ENCODE measurements at places on chromosomes 12 and 14. TPM values are rescaled to one million over a fixed set of nuclear protein-coding genes. Genes with fewer than 3 reads are reported as not detected.

DNA sequence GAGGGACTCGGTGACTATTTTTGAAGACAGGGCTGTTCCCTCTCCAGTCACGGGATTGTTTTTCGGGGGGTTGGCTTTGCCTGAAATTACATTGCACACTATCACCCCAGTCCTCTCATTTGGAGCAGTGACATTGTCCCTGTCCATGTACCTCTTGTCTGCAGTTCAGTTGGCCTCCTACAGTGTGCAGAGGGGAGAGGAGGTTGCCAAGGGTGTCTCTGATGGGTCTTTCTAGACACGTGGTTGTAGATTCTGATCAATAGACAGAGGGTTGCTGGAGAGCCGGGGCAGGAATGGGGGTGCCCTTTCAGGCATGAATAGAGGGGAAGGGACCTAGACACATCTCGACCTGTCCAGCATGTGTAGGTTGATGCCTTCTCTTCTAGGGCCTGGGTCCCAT lies 1.2 kb downstream of the TMEM120B start:
- DNase-seq, result no peak

DNA sequence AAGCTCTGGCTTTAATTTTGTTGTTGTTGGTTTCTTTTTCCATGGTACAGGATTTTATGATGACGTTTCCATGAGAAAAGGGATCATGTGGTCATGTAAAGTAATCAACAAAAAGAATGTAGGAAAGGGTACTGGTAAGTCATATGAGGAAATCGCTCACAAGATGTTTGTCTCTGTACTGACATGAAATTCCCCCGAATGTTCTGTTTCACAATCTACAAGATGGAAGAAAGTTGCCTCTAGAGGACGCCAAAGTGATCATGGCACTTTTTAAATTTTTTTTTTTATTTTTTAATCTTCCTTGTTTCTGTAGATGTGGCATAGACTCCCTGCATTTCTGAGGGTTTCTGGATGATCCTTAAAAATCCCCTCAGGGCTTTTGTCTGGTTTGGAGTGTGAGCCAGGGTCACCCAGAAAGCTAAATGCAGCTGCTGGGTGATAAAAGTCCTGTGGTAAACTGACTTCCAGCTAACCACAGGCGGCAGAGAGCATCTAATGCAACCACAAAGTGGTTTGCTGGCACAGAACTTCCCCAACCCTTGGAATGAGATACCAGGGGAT lies 393.5 kb downstream of the CCDC91 start:
- DNase-seq, result no peak

DNA sequence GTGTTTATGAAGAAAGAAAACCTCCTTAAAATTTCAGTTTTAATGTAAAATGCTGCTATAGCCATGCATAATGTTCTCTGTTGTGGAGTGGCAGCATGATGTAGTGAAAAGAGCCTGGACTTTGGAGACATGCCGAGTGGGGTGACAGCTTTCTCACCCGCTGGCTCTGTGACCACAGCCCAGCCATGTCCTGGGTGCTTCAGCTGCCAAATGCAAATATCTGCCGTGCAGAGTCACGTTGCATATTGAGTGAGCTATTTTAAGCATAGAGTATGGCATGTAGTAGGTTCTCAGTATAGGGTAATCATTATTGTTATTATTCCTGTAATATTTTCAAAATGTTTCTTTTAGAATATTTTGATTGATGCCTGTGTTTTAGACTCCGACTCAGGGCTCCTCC lies 15.5 kb upstream of the TCTN2 start:
- no peak for DNase-seq

DNA sequence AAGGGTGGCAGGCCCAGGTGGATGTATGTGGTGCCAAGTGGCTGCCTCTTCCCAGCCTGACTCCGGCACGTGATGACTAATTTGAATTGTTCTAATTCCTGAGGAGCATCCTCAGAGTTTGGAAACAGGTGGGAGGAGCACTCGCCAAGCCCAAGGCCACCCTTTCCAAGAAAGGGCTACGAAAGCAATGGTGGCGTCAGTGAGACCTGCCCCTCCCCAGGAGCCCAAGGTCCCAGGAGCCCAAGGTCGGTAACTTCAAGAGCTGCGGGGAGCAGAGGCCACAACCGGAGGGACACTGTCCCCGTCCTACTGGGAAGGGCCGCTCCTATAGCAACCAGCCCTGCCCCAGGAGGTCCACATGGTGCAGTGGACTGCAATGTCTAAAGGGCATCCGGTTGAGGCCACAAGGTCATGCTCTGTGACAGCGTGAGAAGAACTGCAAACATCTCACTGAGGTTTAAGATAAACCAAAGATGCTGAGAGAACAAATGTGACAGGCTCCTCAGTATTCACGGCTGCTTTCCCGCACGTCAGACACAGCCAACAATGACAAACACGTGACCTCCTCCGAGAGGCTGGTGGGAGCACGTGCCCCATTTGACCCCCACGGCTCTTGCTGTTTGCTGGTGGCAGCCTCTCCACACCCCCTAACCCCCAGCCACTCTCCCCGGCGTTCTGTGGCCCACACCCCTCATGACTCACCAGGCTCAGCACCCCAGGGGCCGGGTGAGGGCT lies 79.6 kb downstream of the ITPK1 start:
- DNase-seq, result peak; percentile 23

DNA sequence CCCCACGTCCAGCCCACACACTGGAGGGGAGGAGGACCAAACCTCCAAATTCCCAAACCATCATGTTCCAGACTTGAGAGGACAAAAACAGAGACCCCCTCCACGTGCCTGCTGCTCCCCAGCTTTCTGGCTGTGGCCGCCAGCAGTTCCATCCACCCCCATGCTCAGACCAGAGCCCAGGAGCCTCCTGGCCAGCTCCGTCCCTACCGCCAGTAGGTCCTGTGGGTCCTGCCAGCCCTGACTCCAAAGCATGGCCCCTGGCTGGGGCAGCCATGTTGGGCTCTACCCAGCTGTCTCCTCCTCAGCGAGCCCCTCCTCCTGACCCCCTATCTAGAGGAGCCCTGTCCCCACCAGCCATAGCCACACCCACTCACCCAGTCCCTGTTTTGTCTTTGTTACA lies 227.3 kb upstream of the RTL1 start:
- DNase-seq, result no peak

GRCh38 chr12:108969622-108970021 lies 51.2 kb downstream of the SVOP start:
- DNase-seq, result no peak

- no peak for DNase-seq
Observed at GRCh38 chr12:6919588-6919987, 5.2 kb downstream of the ENO2 start.

DNA sequence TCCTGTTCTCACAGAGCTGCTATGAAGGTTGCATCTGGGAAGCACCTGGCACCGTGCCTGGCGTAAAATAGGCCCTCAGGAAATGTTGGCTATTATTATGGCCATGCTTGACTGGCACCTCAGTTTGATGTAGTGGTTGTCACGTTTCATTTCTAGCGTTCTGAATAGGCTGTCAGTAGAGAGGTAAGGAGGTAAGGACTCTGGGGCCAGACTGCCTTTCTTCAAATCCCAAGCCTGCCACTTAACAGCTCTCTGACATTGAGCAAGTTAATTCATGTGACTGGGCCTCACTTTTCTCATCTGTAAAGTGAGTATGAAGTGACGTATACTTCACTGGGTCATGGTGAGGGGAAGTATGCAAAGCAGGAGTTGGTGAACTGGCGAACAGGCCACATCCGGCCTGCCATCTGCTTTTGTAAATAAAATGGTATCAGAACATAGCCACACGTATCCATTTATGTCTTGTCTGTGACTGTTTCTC lies 196.2 kb downstream of the CACNA1C start:
- no peak for DNase-seq

PMEL gene
- total RNA-seq, result 2.1 TPM

METTL3 gene
- total RNA-seq, result 61.1 TPM

EML5 gene
- 0.51 TPM for total RNA-seq

HIF1A gene
- total RNA-seq, result 93.0 TPM
